Tracheal epithelial cell (primary cell): ENCODE measurements at places on chromosomes 6 and 20. TPM values are rescaled to one million over a fixed set of nuclear protein-coding genes. Genes with fewer than 3 reads are reported as not detected.

C6orf118 gene
- 0.21 TPM in 1 of 2 replicates, not detected in the other for total RNA-seq

ALDH5A1 gene
- 2.3 and 2.4 TPM in 2 replicates for total RNA-seq

PDYN gene
- total RNA-seq, result not detected in 2 replicates

PIM1 gene
- total RNA-seq, result 26.0 and 128 TPM in 2 replicates

CLIC5 gene
- 0.72 TPM in 1 of 2 replicates, not detected in the other for total RNA-seq

KCNK16 gene
- not detected in 2 replicates for total RNA-seq

PHACTR2 gene
- total RNA-seq, result 29.8 and 29.9 TPM in 2 replicates

LINC00237 gene
- total RNA-seq, result not detected in 2 replicates

CCN5 gene
- not detected in 2 replicates for total RNA-seq

LAMA2 gene
- total RNA-seq, result 0.21 and 0.24 TPM in 2 replicates

C6orf15 gene
- 1.2 TPM in 1 of 2 replicates, not detected in the other for total RNA-seq

VARS1 gene
- total RNA-seq, result 61.0 and 64.8 TPM in 2 replicates

OR2H2 gene
- 0.24 TPM in 1 of 2 replicates, not detected in the other for total RNA-seq

DHX35 gene
- 7.0 and 8.7 TPM in 2 replicates for total RNA-seq

C2 gene
- total RNA-seq, result 0.96 and 2.1 TPM in 2 replicates

BACH2 gene
- 1.1 and 1.9 TPM in 2 replicates for total RNA-seq

HDGFL1 gene
- total RNA-seq, result not detected in 2 replicates

BTN1A1 gene
- not detected in 2 replicates for total RNA-seq

APOM gene
- total RNA-seq, result 0.96 and 1.3 TPM in 2 replicates

EPPIN gene
- not detected in 2 replicates for total RNA-seq

ADGRF5 gene
- total RNA-seq, result under 0.01 and 0.48 TPM in 2 replicates
